ENCODE measurements at places on chromosomes 16 and 17.
A peak's percentile ranks its signal among the peaks of the same experiment; 100 is the strongest.

DNA sequence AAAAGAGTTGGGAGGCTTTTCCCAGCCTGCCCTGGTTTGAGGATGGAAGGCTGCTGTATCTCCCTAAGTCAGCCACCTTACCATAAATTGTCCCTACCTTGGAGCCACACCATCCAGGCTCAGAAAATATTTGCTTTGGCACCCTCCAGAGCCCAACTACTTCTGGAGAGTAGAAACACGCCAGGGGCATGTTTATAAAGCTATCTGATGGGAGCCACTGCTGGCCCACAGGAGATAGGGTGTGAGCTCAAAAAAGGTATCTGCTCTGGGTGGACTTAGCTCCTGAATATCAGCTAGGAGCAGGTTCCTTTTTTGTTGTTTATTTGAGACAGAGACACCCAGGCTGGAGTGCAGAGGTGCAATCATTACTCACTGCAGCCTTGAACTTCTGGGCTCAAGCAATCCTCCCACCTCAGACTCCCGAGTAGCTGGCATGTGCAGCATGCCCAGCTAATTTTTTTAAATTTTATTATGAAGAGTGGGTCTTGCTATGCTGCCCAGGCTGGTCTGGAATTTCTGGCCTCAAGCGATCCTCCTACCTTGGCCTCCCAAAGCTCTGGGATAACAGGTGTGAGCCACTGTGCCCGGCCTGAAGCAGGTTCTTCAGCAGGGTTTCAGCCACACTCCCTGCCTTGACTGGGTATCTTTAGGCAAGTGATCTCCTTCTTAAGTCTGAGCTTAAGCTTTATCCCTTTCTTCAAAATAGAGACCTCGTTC, 147.1 kb downstream of the SALL1 start:
- DNase-seq, result no peak

GRCh38 chr16:49328325-49328724, 45.3 kb upstream of the C16orf78 start:
- DNase-seq, result no peak

DNA sequence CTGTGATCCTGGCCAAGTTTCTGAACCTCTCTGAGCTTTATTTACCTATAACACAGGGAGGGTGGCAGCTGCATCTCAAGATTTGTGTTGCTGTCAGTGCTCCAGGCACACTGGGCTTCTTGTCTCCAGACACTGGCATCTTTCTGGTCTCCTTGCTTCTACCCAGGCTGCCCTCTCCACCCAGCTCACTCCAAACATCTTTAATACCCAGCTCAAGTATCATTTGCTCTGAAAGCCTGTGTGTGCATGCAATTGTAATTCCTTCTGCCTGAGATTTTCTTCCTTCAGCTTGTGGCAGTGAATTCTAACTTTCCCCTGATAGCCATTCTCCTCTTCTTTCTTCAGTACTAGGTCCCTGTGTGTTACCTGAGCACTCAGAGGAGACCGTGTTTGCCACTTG, 50.7 kb upstream of the USP7 start:
- DNase-seq, result no peak

- DNase-seq, result peak; percentile 79
Measured at GRCh38 chr17:47952171-47953021, 5.3 kb downstream of the PRR15L start.

- no peak for DNase-seq
Measured at GRCh38 chr16:81505011-81505661, 60.5 kb downstream of the CMIP start.

DNA sequence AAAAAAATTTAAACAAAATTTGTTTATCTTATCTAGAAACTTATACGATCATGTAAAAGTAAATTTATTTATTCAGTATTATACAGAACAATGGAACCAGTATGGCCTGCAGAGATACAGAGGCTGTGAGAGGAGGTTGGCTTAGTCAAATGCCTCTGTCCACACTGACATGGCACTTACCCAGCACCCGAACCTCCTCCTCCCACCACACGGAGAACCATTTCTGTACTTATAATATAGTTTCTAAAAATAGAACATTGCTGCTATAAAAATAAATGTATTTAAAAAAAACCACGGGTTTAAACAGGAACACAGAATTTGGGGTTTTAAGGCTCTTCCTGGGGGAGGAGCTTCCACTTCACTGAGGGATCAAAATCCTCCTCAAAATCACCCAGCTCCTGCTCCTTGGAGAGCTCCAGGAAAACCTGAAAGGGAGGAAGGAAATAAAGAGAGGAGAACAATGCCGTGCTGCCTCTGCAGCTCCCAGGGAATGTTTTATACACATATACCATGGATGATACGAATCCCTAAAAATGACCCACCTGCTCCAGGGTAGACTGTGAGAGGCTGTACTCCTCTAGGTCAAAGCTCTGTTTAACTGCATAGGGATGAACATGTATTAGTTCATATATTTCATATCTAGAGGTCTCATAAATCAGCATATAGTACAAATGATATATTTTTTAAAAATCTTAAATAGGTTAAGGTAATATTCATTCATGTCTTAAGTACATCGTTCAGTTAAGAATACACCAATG, 87.3 kb downstream of the ABCA8 start:
- no peak for DNase-seq

DNA sequence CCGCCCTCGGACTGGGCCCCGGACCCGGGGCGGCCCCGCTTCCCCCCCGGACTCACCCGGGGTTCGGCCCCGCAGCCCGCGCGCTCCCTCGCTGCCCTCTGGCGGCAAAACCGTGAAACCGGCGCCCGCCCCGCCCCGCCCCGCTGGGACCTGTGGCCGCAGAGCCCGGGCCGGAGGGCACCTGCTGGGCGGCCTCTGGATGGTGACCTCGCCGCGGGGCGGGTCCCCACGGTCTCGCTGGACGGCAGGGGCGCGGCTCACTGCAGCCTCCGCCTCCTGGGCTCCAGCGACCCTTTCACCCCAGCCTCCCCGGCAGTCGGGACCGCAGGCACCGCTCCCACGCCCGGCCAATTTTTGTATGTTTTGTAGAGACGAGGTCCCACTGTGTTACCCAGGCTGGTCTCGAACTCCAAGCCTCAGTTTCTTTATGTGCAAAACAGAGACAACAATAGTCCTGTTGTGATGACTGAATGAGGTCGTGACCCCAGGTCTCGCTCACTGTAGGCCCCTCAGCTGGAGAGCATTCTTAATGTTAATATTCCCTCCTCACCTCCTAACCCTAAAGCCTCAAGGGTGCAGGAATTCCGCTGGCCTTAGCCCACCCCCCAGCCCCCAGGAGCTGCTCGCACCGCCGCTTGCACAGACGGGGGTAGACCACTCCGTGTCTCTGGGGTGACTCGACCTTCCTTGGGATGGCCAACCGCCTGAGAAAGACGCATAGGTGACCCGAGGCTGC, 33.7 kb upstream of the RPH3AL start:
- peak; percentile 87 for DNase-seq

GRCh38 chr17:80861892-80862291, 129.7 kb upstream of the CHMP6 start:
- DNase-seq, result peak; percentile 31

DNA sequence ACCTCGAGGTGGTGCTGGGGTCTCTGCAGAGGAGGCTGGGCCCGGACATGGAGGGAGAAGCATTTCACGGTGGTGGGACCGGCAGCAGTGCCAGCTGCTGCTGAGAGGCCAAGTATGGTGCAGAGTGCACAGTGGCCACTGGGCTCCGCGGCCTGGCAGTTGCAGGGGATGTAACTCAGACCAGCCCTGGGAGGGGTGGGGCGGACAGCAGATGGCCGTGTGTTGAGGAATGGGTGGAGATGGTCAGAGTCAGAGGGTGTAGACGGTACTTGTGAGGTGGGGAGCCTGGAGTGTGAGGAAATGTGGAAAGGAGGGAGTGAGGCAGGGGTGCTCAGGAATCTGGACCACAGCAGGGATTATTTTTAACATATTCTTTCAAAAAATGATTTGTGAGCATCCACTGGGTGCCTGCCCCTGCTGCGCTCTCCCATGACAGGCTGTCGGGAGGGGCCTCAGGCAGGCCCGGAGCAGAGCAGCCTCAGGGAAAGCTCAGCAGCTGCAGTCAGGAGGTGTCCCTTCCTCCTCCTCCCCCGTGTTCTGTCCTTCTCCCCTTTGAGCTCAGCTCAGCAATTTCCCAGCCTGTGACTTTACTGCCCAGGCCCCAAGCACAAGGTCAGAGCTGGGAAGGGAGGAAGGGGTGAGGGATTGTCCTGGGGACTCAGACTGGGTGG, 113.1 kb downstream of the RAP1GAP2 start:
- DNase-seq, result no peak

DNA sequence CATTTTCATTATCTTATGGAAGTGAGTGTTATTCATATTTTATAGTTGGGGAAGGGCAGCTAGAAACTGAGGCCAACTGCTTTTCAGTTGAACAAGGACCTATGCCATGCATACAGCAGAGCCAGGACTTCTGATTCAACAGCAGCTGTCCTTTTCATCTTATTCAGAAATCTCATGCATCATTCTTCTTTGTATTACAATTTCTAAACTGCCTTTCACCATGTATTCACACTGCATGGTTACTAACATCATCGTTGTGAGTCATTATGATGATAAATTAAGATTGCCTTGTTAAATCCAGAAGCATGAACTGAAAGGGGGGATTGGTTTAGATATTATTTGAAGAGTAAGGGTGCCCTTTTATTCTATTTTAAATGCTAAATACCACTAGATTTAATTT, 1470.1 kb upstream of the GOT2 start:
- no peak for DNase-seq

DNA sequence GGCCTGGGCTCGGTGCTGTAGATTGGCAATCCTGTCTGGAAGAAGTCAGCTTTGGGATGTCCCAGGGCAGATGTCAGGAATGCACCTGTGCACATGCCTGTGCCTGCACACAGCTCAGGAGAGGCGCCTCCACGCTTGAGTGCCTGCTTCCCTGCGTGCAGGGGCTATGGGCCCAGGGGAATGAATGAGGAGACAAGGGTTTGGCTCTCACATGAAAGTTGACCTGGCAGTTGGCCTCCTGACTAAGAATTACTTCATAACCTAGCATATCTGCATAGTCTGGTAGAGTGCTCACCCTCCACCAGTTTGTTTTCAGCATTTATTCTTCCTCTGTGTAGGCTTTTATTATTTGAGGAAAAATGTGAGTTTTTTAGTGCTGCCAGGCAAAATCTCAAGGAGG, 50.0 kb downstream of the PLD6 start:
- no peak for DNase-seq

GRCh38 chr16:860891-861290, 60.4 kb upstream of the GNG13 start:
- no peak for DNase-seq

- DNase-seq, result no peak
Measured at GRCh38 chr17:80876950-80877728, 114.5 kb upstream of the CHMP6 start.

- no peak for DNase-seq
Measured at GRCh38 chr17:67834634-67835033, 9.3 kb downstream of the BPTF start.

DNA sequence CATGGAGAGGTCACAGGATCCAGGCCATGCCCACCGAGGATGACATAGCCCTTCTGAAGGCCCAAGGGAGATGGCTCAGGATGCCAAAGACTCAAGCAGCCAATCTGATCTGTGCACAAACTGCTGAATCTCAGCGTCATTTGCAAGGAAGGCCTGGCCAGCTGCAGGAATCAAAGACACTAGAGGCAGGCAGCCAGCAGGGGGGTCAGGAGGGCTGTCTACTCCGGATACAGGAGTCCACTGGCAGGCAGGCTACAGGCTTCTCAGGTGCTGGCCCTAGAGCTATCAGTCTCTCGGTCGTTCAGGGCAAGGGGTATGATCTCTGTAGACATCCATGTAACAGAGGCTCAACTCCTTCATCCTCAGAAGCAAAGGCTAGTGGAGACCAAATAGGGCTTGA, 1735.3 kb downstream of the TP53TG3F start:
- no peak for DNase-seq

DNA sequence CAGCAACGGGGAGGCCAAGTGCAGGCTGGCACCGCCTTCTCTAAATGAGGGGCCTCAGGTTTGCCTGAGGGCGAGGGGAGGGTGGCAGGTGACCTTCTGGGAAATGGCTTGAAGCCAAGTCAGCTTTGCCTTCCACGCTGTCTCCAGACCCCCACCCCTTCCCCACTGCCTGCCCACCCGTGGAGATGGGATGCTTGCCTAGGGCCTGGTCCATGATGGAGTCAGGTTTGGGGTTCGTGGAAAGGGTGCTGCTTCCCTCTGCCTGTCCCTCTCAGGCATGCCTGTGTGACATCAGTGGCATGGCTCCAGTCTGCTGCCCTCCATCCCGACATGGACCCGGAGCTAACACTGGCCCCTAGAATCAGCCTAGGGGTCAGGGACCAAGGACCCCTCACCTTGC, 18.5 kb downstream of the NGFR start:
- no peak for DNase-seq

GRCh38 chr16:72768591-72768990, 279.3 kb downstream of the ZFHX3 start:
- DNase-seq, result no peak

GRCh38 chr16:85369741-85370528, 243.2 kb upstream of the GSE1 start:
- peak; percentile 78 for DNase-seq

DNA sequence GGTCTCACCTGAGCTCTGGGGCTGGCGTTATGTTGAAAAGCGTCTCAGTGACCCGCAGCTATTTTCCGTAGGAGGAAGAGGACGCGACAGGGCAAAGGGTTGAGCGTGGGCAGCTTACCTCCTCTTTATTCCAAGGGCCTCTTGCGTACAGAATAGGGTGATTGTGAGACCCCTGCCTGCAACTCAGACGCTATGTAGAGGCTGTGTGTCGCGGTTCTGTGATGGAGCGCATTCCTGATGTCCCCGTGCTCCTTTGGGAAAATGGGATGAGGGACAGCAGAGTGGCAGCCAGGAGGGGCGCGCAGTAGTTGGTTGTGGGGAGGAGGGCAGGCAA, 531 bp upstream of the CDH8 start:
- no peak for DNase-seq

DNA sequence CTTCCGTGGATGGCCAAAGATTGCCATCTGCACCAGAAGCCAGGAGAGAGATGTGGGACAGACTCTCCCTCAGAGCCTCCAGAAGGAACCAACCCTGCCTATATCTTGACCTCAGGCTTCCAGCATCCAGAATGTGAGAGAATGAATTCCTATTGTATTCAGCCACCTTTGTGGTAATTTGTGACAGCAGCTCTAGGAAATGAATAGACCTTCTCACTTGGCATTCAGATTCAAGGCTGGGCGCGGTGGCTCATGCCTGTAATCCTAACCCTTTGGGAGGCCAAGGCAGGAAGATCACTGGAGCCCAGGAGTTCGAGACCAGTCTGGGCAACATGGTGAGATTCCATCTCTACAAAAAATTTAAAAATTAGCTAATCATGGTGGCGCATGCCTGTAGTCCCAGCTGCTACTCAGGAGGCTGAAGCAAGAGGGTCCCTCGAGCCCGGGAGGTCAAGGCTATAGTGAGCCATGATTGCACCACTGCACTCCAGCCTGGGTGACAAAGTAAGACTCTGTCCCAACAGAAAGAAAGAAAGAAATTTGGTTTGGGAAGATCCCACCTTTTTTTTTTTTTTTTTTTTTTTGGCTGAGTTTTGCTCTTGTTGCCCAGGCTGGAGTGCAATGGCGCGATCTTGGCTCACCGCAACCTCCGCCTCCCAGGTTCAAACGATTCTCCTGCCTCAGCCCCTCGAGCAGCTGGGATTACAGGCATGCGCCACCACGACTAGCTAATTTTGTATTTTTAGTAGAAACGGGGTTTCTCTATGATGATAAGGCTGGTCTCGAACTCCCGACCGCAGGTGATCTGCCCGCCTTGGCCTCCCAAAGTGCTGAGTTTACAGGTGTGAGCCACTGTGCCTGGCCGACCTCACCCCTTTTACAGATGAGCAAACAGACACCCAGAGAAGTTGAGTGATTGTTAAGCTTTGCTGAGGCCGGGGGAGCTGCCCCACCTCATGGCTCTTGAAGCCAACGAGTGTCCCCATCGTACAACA, 4.3 kb upstream of the CPSF4L start:
- DNase-seq, result no peak

All from mucosa of descending colon (tissue), 3 donors.